ENCODE measurements at places on chromosomes 5 and 9.

GRCh38 chr5:169049712-169050111, 251.2 kb downstream of the SLIT3 start:
- DNase-seq, result no peak

DNA sequence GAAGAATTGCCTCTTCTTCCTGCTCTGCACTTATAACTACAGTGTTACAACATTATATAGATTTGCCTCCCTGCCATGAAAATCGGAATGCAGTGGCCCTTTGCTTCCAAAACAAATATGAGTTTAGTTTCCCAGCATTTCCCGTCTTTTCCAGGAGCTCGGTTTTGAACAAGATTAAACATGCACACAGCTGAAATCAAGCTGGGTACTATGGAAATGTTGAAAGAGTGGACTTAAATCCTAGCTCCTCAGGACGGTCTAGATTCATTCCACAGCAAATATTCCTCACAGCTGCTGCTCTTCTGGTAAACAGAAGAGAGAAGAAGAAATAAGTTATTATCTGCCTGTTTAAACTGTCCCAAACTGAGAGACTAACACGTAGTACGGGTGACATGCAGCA, 161.4 kb downstream of the PIK3R1 start:
- no peak for DNase-seq

- DNase-seq, result no peak
These were observed 76.2 kb upstream of the ZFAND5 start for GRCh38 chr9:72440992-72441847.

- DNase-seq, result no peak
These were observed 133.6 kb downstream of the NFIB start for GRCh38 chr9:14180093-14180959.

DNA sequence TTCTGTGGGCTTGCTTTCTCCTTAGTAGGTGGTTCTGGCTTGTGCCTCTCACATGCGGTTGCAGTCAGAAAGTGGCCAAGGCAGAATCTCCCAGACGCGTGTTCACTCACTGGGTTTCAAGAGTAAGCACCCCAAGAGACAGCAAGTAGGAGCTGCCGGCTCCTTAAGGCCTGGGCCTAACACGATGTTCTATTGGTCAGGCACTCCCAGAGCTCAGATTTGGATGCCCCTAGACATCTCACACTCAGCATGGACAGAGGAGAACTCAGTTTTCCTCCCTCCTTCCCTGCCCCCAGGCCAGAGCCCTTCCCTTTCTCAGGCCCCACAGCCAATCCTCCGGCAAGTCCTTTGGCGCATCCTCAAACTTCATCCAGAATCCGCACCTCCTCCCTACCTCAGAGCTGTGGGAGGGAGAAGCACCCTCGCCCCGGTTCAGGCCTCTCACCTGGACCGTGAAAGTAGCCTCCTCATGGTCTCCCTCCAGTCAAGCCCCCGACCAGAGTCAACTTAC, 6.5 kb upstream of the CARD19 start:
- no peak for DNase-seq

DNA sequence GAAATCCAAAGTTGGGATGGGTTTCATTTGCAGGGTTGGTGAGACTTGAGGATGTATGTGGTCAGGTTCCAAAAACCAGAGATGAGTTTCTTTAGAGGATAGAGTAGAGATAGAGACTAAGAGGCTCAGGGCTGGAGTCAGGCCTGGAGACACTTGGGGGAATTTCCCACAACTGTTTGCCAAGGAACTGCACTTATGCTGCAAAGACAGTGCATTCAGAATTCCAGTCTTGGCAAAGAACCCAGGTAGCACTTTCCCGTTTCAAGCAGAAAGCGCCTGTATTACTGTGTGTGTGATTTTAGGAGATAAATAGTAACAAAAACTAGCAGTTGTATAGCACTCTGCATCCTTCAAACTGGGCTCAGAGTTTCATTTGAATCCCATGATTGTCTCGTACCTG, 55.4 kb downstream of the SNCAIP start:
- no peak for DNase-seq

DNA sequence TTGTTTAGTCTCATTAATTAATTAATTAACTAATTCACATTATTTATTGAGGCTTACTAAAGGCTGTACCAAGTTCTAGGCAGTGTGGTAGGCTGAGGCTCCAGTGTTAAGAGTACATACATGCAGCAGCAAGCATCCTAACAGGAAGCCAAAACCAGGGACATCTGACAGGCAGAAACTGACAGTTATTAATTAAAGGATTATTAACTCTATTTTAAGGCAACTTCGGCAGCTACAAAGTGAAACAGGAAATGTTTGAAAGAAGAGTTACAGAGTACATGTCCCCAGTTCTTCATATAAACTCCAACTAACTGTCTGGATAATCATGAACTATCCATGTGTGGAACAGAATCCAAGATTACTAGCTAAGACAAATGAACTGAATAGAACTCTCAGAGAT, 39.3 kb upstream of the GABRB2 start:
- DNase-seq, result no peak

DNA sequence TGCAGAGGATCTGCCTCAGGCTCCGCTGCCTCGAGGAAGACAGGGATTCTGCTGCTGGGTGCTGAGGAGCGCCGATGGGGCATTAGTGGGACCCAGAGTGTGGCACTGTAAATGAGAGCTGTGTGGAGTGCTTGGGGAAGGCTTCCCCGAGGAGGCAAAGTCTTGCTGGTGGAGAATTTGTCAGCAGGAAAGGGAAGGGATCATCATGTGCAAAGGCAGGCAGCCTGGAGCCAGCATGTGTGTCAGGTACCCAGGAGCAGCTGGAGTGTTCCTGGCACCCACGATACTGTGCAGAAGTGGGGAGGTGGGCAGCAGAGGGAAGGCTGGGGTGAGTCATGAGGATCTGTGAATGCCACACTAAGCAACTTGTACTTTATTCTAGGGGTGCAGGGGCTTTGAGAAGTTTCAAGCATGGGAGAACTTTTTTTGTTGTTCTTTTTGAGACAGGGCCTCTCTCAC, 12.3 kb downstream of the B4GALT7 start:
- no peak for DNase-seq

- DNase-seq, result no peak
These were observed 40.6 kb upstream of the ANKH start for GRCh38 chr5:14912206-14912605.

- DNase-seq, result no peak
These were observed 260.7 kb downstream of the NR3C1 start for GRCh38 chr5:143142596-143143435.

DNA sequence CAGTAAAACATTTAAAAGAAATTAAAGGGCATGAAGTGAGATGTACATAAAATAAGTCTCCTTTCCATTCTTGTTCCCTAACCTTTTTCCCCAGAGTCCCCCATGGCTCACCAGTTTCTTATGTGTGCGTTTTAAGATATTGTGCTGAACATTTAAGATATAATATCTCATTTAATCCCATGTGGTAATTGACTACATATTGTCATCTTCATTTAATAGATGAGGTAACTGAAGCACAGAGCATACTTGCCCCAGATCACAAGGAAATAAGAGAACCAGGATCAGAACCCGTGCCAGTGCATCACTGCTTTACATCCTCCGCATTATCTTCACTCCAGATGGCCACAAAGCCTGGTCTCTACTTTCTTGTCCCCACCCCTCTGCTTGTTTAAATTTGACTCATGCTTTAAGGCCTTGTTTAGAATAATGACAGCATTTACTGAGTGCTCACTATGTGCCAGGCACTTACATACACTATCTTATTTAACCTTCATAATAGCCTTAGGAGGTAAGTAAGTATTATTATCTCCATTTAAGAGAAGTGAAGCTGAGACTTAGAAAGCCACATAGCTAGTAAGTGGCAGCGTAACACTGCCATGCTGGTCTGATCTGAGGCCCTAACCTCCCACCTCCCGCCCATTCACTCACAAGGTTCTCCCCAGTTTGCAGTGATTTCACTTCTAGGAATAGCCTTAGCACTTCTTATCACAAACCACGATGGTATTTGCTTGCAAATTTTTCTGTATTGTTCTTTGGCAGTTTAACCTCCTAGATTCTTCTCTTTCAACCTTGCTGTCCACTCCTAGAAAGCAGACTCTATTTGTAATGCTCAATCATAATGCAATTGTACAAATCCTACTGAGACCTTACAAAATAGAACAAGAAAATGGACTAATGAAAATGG, 78.4 kb upstream of the IL6ST start:
- no peak for DNase-seq

GRCh38 chr9:93520523-93520922, 55.9 kb upstream of the PHF2 start:
- no peak for DNase-seq

DNA sequence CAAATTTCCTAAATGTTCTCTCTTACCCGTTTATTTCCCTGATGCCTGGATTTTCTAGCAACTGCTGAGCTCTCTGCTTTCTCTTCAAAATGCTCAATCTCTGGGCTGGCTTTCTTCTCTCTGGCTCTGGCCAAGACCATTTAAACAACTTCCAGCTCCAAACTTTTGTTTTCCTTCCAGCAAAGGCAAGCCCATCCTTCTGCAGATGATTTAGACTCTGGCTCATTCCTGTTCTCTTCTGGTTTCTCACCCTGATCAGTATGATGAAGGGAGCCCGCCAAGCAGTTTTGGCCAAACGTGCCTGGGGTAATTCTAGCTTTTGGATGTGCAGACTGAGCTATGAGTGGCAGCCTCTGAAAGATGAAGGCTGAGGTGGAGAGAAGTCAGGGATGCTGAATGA, 78.1 kb downstream of the HSPA4 start:
- DNase-seq, result no peak

Data from esophagus squamous epithelium (tissue), 5 donors.